Nephron progenitor cell (in vitro differentiated cells): ENCODE measurements at places on chromosomes 2 and 18.

DNA sequence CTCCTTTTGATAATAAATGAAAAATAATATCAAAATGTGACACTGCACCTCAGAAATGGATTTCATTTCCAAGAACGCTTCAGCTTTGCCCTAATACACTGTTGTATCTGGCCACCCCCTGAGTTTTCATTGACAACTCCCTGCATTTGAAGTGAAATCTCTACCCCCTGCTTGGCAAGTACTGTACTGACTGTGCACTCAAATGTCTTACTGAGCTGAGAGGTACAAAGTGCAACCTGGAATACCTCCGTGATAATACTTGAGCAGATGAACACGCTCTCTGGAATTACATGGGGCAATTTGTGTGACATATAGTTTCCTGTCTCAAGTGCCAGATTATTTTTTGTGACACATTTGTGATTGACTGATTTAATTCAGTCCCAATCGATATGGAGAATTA, 231.1 kb downstream of the LRP1B start:
- H3K36me3 ChIP-seq = no peaks in the 10 kb centered on the region
- no peak overlapping the region for H3K4me3 ChIP-seq
- H3K27me3 ChIP-seq = no peaks in the 10 kb centered on the region
- no peak for DNase-seq
- H3K4me1 ChIP-seq = no peaks in the 10 kb centered on the region

GRCh38 chr2:10659898-10660568, 29.7 kb downstream of the NOL10 start:
- no peak overlapping the region for H3K4me3 ChIP-seq
- no peak overlapping the region for H3K27ac ChIP-seq
- H3K36me3 ChIP-seq = peaks cover 29% of the 10 kb centered on the region

- DNase-seq = no peak
- H3K4me1 ChIP-seq = peaks cover 17% of the 10 kb centered on the region
- H3K27me3 ChIP-seq = no peaks in the 10 kb centered on the region
- no peak overlapping the region for H3K4me3 ChIP-seq
- peaks cover 10% of the 10 kb centered on the region for H3K36me3 ChIP-seq
- H3K27ac ChIP-seq = no peak overlapping the region
These were observed 303.5 kb downstream of the STK39 start for GRCh38 chr2:167943897-167944296.

DNA sequence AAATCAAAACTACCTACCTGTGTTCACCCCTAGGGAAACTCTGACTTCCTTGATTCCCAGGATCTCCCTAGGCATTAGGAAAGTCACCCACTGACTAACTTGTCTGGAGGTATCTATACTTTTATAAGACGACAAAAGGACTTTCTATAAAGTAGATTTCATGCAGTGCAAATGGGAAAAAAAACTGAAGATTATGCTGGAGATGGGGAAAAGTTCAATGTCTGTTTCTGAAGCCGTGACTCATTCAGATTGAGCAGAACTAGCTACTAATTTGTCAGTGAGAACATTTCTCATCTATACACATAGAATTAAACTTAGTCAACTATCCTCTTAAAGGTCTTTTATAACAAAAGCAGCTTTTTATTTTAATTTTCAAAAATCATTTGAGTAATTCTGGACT, 6.0 kb downstream of the SEPTIN10 start:
- no peak overlapping the region for H3K4me3 ChIP-seq
- no peak for DNase-seq
- peaks cover 48% of the 10 kb centered on the region for H3K4me1 ChIP-seq
- H3K27ac ChIP-seq = no peak overlapping the region
- H3K27me3 ChIP-seq = no peaks in the 10 kb centered on the region

- H3K27me3 ChIP-seq = peaks cover 7% of the 10 kb centered on the region
- no peaks in the 10 kb centered on the region for H3K36me3 ChIP-seq
- H3K4me3 ChIP-seq = no peak overlapping the region
- no peak for DNase-seq
- no peak overlapping the region for H3K27ac ChIP-seq
- no peaks in the 10 kb centered on the region for H3K4me1 ChIP-seq
These were observed 139.6 kb downstream of the TTC32 start for GRCh38 chr2:19762142-19762541.

DNA sequence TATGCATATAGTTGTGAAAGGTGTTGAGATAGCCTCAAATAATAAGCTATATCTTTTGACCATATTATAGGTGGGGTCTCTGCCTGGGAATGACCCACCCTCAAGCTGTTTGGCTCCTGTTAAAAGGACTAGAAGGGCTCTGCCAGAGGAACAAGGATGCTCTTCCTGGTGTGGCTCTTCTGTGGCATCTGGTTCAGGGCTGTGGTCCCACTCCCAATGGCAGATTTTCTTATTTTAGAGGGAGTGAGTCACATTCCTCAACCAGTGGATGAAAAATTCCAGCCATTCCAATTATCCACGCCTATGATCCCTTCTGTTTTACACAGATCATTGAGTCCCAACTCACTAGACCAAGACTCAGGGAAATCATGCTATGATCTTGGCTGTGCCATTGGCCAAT, 119.9 kb downstream of the PARD3B start:
- H3K36me3 ChIP-seq = no peaks in the 10 kb centered on the region
- peaks cover 16% of the 10 kb centered on the region for H3K4me1 ChIP-seq
- DNase-seq = no peak
- H3K4me3 ChIP-seq = no peak overlapping the region
- H3K27me3 ChIP-seq = peaks cover 3% of the 10 kb centered on the region

DNA sequence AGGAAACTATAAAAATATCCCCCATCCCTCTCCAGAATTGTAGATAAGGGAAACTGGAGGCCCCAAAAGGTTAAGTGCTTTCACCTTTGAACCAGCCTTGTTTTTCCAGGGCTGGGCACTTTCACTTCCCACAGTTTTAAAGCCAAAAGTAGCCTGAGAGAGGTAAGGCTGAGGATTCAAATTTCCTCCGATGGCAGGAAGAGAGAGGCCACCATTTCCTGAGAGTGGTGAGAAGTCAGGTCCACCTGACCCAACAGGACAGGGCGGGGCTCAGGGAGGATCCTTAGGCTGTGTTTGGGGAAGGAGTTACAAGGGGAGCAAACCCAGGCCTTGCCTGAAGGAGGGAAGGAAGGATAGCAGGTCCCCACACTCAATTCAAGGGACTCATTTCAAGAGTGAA, 4.7 kb upstream of the TEX261 start:
- H3K4me1 ChIP-seq = peaks cover 48% of the 10 kb centered on the region
- no peak overlapping the region for H3K4me3 ChIP-seq
- peak overlapping the region; percentile 43 for H3K27ac ChIP-seq
- no peak for DNase-seq
- H3K36me3 ChIP-seq = no peaks in the 10 kb centered on the region
- peaks cover 26% of the 10 kb centered on the region for H3K27me3 ChIP-seq

DNA sequence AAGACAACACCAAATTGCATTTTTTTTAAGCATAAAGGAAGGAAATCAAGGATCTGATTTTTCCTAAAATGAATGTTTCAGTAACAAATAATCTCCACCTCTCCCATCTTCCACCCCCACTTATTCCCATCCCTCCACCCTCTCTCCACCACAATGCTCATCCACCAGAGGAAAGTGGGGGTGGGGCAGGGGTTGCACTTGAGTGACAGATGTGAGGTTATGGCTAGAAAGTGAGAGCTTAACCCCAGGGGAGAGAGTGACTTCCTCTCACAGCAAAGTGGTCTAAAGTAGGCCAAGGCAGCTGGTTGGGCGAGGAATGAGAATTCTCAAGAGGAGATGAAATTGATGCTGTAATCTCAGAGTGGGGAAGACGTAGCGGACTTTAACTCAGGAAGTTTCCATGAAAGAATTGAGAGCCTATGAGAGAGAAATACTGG, 104.7 kb downstream of the HNRNPLL start:
- H3K27ac ChIP-seq = peak overlapping the region; percentile 62
- H3K4me1 ChIP-seq = peaks cover 56% of the 10 kb centered on the region
- H3K4me3 ChIP-seq = peak overlapping the region; percentile 46

DNA sequence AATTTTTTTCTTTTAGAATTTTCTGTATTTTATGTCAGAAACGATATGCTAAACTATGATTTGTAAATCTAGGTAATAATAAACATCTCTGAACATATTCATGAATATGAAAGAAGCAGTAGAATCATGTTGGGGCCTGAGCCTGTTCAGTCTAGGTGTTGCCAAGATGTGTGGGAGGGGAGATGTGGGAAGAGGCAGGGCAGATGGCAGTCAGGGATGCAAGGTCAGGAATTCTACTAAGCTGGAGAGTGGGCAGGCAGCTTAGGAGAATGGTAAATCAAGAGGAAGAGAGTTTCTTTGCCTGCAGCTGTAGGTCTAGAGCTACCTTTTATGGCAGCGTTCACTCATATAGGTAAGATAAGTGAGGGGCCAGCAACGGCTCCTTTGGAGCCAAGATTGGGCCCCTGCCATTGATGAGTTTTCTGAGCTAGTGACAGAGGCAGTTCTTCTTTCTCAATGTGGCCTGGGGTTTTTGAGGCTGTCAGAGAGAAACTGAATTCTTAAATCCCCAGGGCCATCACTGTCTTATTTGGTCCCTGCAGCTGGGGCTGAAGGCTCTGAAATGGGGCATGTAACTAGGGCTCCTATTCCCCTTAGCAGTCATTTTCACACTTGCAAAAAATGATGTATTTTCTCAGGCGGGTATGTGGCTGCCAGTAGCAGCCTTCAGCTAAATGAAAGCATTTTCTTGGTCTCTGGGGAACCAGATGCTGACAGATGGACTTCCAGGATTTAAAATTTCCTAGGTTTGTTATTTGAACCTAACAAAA, 232.8 kb downstream of the PIK3C3 start:
- peaks cover 5% of the 10 kb centered on the region for H3K36me3 ChIP-seq
- no peak for DNase-seq
- H3K27me3 ChIP-seq = no peaks in the 10 kb centered on the region
- H3K27ac ChIP-seq = no peak overlapping the region
- peaks cover 5% of the 10 kb centered on the region for H3K4me1 ChIP-seq

DNA sequence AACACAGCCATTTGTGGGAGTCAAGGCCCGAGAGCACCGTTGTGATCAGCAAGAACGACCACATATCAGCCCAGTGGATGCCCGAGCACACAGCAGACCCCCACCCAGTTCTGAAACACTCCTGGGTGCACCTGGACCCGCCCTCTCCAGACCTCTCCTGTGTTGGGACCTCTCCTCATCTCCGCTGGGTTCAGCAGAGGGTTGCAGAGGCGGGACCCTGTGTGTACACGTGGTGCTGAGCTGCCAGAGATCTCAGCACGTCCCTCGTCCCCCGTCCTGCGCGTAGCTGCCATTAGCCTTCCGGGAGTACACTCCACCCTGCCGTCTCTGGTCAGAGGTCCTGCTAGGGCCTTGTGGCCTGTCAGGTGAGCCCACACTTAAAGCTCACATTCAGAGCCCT, 51.7 kb downstream of the ADI1 start:
- H3K4me3 ChIP-seq = no peak overlapping the region
- H3K27ac ChIP-seq = peak overlapping the region; percentile 41
- peaks cover 29% of the 10 kb centered on the region for H3K4me1 ChIP-seq
- DNase-seq = no peak

DNA sequence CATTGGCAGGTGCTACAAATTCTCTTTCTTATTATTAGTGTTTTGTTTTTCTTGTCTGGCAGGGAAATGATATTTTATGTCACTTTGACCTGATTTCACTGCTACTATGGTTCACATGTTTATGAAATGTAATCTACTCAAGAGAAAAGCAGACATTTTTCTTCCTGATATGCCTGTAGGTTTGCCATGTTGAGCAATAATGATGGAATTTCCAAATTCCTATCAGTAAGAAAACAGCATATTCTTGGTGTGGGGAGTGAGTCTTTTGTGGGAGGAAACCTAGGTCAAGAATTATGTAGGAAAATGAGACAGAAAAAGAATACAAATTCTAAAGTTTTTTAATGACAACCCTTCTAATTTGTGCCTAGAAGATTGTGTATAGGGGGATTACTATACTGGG, 356.4 kb downstream of the SLC4A3 start:
- no peak overlapping the region for H3K4me3 ChIP-seq
- no peaks in the 10 kb centered on the region for H3K36me3 ChIP-seq
- no peak for DNase-seq
- peaks cover 9% of the 10 kb centered on the region for H3K4me1 ChIP-seq

DNA sequence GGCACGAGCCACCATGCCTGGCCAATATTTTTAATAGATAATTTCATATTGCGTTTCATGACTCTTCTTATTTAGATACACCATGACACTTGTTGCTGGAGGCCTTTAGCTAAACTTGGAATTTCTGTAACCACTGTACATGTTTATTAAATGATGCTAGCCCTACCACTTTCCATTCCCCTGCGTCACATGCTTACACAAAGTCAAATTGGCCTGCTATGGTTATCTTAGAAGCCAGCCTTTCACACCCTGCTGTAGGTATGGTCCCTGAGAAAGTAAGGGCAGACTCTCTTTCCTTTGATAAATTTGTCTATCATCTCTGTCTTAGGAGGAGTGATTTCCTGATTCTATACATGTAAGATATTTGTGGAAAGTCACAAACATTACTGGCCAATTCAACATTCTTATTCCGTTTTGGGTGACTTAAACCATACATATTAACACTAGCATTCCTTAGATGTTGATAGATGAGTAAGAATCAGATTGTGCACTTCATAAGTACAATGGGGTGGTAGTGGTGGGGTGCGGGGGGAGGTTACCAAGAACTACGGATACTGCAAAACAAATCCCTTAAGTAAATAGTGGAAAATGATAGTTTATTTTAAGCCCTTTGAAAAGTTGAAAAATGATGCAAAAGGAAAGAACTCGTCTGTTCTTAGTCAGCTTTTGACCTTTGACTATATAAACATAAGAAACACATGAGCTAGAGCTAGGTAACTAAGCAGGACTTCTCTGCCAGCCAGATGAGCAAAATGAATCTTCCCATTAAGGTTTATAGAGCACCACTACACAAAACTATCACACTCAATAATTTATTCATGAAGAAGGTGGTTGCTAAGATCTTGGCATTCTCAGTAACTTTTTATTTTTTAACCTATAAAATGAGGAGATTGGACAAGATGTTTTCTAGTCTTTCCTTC, 7.9 kb upstream of the NDUFV2 start:
- no peaks in the 10 kb centered on the region for H3K36me3 ChIP-seq
- H3K4me1 ChIP-seq = peaks cover 21% of the 10 kb centered on the region
- H3K27me3 ChIP-seq = peaks cover 13% of the 10 kb centered on the region
- DNase-seq = no peak
- H3K27ac ChIP-seq = no peak overlapping the region
- H3K4me3 ChIP-seq = no peak overlapping the region

GRCh38 chr2:186477790-186478189, 8.3 kb upstream of the ZC3H15 start:
- no peak for DNase-seq
- no peak overlapping the region for H3K4me3 ChIP-seq
- peaks cover 5% of the 10 kb centered on the region for H3K4me1 ChIP-seq
- H3K36me3 ChIP-seq = peaks cover 10% of the 10 kb centered on the region

DNA sequence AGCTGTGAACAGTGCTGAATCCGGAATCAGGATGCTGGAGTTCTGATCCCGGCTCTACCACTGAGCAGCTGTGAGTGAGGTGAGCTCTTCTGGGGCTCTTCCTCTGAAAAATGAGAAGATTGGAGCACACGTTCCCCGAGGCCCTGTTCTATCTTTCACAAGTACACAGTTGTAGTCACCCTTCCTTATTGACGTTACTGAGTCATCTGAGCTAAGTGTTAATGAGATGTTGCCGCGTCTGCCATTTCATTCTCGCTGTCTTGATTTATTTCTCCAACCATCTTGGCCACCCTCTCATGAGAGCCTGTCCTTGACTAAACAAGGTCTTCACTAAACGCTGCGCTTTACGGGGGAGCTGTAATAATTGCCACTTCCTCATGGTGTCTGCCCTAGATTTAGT, 31.9 kb upstream of the EFR3B start:
- H3K27me3 ChIP-seq = peaks cover 7% of the 10 kb centered on the region
- no peaks in the 10 kb centered on the region for H3K36me3 ChIP-seq
- H3K4me3 ChIP-seq = no peak overlapping the region
- peaks cover 15% of the 10 kb centered on the region for H3K4me1 ChIP-seq
- DNase-seq = no peak
- H3K27ac ChIP-seq = peak overlapping the region; percentile 9

- no peak overlapping the region for H3K4me3 ChIP-seq
- peaks cover 2% of the 10 kb centered on the region for H3K36me3 ChIP-seq
- H3K27ac ChIP-seq = no peak overlapping the region
- DNase-seq = no peak
- no peaks in the 10 kb centered on the region for H3K27me3 ChIP-seq
These were observed 49.1 kb downstream of the ARHGAP28 start for GRCh38 chr18:6778459-6779247.
